ENCODE measurements at places on chromosomes 4 and X. TPM values are rescaled to one million over a fixed set of nuclear protein-coding genes. Genes with fewer than 3 reads are reported as not detected.
A peak's percentile ranks its signal among the peaks of the same experiment; 100 is the strongest.

GRCh38 chrX:102859550-102859871 lies 77.6 kb upstream of the RAB40AL start:
- no peak for DNase-seq

Gene PABPC1L2A
- not detected for total RNA-seq

Gene ASB12
- not detected for total RNA-seq

GRCh38 chrX:74835566-74835965 lies 89.7 kb downstream of the NEXMIF start:
- no peak for DNase-seq

DNA sequence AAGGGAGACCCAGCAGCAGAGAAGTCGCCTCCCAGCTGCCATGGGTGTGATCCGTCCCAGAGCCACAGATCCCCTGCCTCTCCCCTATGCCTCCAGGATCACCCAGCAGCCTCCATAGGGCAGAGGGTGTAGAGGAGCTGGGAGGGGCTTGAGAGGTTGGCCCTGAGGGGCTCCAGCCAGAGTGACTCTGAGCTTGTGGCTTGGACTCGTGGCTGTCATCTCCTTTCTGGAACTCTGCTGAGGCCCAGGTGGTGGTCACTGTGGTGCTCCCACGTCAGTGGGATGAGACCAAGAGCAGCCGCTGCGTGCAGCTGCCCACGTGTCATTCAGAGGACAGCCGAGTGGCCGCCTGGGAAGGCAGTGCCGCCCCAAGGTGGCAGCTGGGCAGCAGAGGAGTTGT lies 4.2 kb downstream of the TACC3 start:
- DNase-seq = no peak

DNA sequence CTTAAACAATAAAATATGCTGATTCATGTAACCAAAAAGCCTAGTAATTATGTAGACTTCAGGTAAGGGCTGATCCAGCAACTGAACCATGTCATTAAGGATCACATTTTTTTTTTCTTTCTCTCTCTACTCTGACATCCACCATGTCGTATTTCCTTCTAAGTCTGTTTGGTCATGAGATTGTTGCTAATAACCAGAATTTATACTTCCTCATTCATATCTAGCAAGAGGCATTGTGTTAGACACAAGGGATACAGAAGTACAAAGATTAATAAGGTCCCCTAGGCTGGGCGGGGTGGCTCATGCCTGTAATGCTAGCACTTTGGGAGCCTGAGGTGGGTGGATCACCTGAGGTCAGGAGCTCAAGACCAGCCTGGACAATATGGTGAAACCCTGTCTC lies 24.1 kb downstream of the PHEX start:
- DNase-seq = no peak

DNA sequence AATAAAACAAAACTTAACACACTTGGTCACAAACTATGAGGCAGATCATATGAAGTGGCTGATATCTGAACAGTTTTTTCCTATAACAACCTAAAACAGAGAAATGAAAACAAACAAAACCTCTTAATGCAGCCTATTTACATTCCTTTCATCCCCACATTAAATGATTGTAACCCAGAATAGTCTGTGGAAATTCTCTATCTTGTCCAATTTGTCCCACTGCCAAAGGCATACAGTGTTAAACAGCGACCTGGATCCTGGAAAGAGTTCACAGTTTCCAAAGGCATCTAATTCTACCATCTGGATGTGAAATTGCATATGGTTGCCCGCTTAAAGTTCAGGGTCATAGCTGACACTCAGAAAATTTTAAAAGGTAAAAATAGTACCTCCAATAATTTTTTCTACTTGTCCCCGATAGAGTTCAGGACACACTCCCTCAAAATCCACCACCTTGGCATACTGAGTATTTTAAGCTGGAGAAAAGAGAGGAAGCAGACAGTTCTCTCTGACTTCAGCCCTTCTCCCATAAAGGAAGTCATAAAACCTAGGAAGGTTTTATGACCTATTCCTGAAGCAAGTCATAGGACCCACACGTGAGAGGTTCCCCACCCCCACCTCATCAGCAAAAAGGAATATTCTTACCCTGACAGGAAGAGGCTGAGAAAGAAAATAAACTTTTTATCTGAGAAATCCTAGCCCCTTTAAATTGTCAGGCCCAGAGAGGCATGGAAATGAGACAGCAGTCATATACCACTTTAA lies 270.2 kb downstream of the PAPSS1 start:
- no peak for DNase-seq

- DNase-seq = peak; percentile 89
Observed at GRCh38 chr4:36758312-36759178, 477.1 kb downstream of the DTHD1 start.

DNA sequence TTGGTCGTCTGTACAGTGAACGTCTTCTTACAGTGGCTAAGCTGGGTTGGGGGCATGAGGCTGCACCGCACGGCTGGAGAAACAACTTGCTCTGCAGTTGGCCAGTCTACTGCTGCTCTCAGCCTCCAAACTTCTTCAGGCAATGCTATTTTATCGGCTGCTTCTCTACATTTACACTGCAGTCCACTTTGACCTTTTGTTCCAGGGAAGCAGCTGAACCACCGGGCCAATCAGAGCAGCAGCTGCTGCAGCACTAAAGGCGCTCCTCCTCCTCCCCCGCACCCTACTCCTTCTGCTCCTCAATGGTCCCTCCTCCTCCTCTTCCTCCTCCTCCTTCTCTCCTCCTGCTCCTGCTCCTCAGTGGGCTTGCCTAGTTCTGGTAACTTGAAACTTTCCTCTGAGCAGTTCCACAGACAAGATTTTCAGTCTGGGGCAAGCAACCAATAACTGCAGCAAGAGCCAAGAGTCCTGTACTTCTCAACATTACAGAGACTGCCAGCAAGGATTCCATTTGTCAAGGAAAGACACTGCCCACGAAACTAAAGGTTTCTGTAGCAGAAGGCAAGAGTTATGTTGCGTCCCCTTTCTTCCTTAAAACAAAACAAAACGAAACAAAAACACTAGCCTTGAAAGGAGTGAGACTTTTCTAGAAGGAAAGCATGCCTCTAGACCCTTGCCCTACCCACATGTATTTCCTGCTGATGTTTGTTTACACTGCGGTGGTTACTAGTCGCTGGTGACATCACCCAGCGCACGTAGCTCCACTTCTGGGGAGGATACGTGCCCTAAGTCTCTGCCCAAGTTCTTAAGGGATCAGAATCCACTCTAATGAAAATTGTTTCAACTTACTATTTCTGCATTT lies 125.7 kb upstream of the NAP1L5 start:
- peak; percentile 76 for DNase-seq

- no peak for DNase-seq
Observed at GRCh38 chr4:70737006-70737405, 15.2 kb downstream of the RUFY3 start.

- no peak for DNase-seq
Observed at GRCh38 chrX:55758033-55758432, 40.5 kb downstream of the RRAGB start.

- no peak for DNase-seq
Observed at GRCh38 chr4:185322803-185323202, 72.9 kb downstream of the LRP2BP start.

DNA sequence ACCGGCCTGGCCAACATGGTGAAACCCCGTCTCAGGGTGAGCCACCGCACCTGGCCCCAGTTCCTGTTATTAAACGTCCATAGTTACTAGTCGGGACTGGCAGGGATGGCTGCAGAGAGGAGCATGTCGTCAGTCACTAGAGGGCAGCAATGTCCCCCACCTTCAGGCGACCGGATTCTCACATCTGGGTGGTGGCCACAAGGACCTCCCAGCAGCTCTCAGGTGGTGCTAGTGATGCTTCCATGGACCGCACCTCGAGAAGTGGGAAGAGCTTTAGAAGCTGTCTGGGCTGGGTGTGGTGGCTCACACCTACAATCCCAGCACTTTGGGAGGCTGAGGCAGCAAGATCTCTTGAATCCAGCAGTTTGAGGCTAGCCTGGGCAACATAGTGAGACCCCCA lies 13.3 kb upstream of the IL3RA start:
- peak; percentile 74 for DNase-seq

Gene TENM3
- 13.8 TPM for total RNA-seq

GRCh38 chr4:88573995-88574394 lies 18.3 kb upstream of the HERC3 start:
- no peak for DNase-seq

DNA sequence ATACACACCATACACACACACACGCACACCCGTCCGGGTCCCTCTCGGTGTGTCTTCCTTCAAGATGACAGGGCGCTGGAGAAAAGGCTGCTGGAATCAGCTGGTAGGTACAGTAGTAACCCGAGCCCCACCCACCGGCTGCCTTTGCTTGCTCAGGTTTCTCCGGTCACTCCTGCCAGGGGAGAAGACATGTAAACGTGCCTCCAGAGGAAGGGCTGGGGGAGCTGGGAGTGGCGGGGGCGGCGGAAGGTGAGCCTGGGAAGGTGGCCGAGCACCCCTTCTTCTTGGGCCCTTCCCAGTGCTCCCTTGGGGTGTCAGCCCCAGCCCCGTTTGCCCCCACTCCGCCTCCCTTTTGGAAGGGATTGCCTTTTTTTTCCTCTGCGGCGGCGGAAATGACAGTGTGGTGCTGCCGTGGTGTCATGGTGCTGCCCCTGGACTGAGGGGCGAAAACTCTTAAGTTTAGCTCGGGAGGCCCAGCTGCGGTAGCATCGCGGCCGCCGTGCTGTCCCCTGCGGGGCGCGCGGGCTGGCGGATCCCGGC lies at the start of gene MID2:
Gene MID2, plus strand, starts transcription at position 169 of the 540 bp plus-strand sequence. CDS start 561 bp downstream, outside the sequence.
- no peak for DNase-seq

Gene DRD5
- not detected for total RNA-seq

DNA sequence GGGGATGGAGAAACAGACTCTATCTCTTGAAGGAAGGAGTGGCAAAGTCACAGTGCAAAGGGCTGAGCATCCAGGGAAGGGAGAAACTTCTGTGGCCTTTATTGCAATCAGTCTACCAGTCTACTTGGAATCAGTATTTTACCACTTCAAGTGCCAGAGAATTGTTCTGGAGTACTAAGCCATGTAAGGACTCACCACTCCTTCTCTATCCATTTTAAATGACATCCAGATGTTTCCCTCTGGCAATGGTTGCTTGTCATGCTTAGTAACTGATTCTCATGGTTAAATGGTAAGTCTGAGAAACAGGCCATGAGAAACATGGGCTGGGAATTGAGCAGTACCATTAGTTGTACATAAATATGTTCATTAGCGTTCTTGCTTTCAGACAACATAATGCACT lies 21.1 kb upstream of the SMIM10 start:
- DNase-seq = no peak

Gene SYN1
- not detected for total RNA-seq

Gene CT47B1
- not detected for total RNA-seq

Gene PABPC5
- total RNA-seq = not detected

GRCh38 chr4:148173397-148174017 lies 268.7 kb downstream of the NR3C2 start:
- no peak for DNase-seq

DNA sequence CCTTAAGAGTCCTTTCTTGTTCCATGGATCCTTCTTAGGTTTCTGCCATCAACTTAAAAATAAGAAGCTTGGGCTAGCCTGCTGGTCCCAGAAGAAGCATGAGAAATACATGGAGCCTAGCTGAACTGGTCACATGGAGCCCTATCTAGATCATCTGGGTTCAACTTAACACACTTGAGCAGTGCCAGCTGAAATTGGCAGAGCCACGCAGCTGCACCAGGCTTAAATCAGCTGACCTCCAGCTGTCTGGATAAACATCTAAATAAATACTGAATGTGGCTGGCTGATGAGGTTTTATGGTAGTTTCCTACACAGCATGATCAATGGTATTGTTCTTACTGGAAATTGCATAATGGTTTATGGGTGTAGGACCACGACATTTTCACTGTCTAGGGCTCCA lies 598.4 kb upstream of the FAM241A start:
- DNase-seq = no peak

DNA sequence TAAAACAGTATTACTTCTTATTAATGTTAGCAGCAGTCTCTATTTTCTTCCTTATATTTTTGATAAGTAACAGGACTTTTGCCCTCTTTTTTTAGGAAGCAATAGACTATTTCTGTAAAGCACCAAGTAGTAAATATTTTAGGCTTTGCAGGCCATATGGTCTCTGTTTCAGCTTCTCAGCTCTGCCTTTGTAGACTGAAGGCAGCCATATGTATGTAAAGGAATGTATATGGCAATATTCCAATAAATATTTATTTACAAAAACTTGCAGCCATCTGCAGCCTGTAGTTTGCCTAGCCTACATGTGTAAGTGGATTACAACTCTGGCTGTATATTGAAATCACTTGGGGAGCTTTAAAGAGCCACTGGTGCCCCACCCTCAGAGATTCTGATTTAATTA lies 15.0 kb downstream of the RADX start:
- no peak for DNase-seq

GRCh38 chr4:184167576-184167975 lies 50.1 kb downstream of the ENPP6 start:
- DNase-seq = no peak

Gene PDLIM5
- total RNA-seq = 253 TPM

Gene TMEM35A
- 0.74 TPM for total RNA-seq

DNA sequence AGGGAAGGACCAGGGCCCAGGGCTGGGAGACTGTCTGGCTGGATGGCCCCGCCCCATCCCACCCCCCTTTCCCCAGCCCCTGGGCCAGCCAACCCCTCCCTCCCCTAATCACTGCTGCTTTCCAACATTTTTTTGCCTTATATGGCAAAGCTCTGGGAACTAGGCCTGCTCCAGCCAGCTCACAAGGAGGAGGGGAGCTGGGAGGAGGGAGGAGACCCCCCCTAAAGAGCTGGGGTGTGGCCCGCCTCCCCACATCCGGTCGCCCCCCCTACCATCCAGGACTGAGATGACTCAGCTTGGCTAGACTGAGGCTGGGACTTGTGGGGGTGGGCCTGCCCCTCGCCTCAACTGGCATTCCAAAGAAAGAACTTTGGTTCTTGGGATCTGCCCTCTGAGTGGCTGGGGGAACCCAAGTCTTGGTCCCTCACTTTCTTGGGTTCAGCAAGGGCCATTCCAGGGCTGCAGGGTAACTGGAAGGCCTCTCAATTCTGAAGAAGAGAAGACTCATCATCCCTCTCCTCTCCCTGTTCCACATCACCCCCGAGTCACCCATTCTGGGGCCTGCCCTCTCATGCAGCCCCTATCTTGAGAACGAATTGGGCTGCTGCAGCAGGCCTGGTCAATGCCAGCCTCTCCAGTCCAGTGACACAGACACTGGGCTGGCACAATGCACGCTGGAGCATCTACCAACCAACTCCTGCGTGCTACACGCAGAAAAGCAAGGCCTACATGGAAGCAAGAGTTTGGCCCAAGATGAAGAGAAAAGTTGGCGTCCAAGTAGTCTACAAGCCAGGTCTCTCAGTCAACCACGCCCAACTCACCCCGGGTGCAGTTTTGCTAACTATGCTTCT lies 4.8 kb downstream of the FLNA start:
- peak; percentile 80 for DNase-seq

- DNase-seq = no peak
Observed at GRCh38 chr4:176833400-176834175, 40.9 kb upstream of the VEGFC start.
